ENCODE measurements at places on chromosomes 11 and 22. TPM values are rescaled to one million over a fixed set of nuclear protein-coding genes. Genes with fewer than 3 reads are reported as not detected.

The ASRGL1 gene
- polyA plus RNA-seq, result 141 TPM

The LMO2 gene
- polyA plus RNA-seq, result 33.2 TPM

The BTG4 gene
- not detected for polyA plus RNA-seq

The TSGA10IP gene
- polyA plus RNA-seq, result 0.53 TPM

The EMID1 gene
- polyA plus RNA-seq, result 22.2 TPM
